ENCODE measurements at places on chromosomes 1 and 21.

DNA sequence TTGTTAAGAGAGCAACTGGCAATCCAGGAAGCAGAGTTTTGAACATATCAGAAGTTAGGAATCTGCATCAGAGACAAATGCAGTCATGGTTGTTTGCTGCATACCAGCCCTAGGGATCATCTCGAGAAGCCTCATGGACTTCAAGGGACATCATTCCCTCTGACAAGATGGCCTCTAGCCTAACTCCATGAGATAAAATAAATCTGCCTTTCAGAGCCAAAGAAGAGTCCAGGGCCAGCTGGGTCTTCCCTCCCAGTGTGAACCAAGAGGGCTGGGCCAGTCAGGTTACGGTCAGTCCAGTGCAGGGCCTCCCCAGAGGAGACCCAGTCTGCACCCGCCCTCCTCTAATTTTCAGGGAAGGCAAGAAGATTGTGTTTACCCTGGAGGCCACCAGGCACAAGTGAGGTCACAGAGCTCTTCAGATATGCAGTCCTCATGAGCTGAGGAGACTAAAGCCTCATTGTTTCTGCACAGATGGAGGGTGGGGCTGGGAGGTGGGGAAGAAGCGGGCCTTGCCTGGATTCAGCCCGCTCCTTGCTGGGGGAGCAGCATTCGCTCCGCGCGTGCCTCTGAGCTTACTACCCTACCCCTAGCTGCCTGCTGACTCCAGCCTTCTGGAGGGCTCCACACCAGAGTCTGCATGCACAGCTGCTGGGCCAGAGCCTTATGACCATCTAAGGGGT lies 52.8 kb downstream of the CAPN2 start:
- no peak for DNase-seq

DNA sequence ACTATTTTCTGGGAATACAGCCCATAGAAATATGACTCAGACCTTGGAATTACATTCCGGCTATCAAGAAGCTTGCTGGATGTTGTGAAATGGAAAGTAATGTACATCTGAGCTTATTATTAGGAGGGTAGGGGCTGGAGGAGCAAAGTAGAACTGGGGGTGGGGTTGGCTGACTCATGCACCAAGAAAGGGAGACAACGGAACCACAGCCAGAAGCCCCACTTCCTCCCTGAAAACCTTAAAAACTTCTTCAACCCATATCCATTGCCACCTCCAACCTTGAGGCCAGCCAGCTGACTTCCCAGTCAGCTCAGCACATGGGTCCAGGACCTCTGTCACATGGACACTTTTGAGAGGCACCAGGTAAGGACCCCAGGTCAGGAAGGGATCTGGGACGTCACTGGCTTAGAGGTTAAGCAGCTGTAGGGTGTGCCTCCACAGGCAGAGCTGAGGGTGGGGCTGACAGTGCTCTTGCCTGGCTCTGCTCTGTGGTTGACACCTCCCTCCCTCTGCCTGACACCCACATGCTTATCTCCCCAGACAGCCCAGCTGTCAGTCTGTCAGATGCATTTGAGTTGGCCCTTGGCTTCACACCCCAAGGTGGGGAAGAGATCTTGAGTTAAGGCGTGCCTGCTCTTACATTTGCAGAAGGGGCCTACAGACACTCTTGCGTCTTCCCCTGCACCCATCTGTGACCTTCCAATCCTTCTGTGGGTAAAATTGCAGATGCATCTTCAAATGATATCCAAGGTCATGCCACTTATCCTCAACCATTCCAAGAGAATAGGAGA lies 5.7 kb upstream of the ZNF683 start:
- peak; percentile 57 for DNase-seq

DNA sequence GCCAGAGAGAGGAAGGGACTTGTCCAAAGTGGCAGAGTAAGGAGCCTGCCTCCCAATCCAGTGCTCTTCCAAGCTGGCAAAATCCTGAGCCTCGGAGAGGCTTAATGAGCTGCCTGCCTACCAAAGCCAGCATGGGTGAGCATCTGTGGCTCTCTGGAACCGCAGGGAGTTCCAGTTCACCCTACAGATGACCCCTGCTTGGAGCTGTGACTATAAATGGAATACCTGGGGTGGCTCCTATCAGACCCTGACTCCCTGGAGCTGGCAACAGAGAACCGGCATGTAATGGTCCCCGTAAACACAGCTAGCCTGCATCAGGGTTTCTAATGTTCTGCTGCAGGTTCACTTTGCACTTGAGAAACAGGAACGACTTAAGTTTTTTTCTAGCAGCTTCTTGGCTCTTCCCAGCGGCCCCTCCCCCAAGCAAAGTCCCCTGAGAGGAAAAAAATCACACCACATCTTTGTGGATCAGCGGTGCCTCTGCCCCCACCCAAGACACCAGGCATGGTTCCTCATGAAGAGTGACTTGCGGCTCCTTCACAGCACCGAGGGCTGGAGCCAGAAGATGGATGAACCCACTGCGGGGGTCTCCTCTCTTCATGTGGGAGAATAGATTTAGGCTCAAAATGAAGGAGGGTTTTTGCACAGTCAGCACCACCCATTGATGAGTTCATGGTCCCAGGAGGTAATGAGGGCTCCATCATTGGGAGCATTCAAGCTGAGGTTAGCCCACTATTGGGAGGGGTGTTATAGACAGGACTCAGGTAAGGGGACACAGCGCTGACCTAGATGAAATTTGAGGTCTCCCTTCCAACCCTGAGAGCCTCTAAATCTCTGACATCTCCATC lies 79.0 kb downstream of the SYT2 start:
- DNase-seq: no peak

DNA sequence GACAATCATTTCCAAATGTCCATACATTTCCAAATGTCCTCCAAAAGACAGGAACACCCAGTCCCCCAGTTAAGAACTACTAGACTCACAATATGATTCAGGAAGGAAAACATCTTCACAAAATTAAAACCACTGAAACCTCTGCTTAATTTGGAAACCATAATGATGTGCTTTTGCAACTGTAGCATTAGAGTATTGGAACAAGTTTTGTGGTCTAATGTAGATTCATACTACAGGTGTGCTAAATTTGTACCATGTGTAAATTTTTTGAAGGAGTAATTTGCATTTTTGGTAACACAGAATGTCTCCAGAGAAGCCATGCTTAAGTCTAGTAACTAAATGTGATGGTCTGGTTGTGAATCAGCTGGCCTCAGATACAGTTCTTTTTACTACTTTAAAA lies 129.6 kb downstream of the DPYD start:
- DNase-seq: no peak

- DNase-seq: no peak
Observed at GRCh38 chr1:107883562-107883961, 81.4 kb downstream of the VAV3 start.

GRCh38 chr1:114618606-114619005 lies 37.2 kb upstream of the BCAS2 start:
- DNase-seq: no peak

DNA sequence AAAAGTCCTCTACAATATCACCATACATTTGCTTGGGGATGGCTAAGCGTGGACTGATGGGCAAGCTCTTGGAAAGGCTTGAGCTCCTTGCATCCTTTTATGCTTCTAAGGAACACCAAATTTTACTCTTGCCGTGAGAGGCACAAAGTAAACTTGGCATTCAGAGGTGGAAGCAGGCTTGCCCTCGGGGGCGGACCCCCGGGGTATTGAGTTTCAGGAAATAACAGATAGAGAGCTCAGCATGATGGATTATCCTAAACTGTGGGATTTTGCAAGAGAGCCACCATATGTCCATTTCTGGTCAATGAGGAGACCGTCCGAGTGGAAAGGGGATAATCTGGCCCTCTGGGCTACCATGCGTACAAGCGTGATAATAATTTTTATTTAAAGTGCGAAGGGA lies 14.0 kb downstream of the IFI16 start:
- DNase-seq: no peak

- no peak for DNase-seq
Observed at GRCh38 chr1:55053265-55053954, 14.1 kb downstream of the PCSK9 start.

- no peak for DNase-seq
Observed at GRCh38 chr1:117857418-117857817, 72.0 kb downstream of the GDAP2 start.

DNA sequence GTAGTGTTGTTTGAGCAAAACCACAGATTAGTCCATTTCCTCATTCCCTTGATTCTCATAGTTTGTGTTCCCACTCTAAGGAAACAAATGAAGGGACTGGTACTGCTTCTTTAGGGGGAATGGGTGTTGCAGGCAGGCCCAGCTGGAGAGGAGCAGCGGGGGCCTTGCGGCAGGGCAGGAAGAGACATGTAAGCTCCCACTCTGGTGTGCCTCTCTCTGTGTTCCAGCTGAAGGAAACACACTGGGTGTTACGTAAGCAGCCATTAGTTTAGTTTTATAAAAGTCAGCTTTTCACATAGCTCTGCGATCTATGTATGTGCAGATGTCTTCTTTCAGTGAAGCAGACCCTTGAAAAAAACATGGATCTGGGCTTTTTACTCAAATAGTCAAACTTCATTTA lies 99.5 kb downstream of the CACHD1 start:
- DNase-seq: no peak

GRCh38 chr21:20283836-20284235 lies 714.4 kb upstream of the NCAM2 start:
- DNase-seq: no peak

- DNase-seq: no peak
Observed at GRCh38 chr1:38917337-38917736, 24.3 kb downstream of the RHBDL2 start.

DNA sequence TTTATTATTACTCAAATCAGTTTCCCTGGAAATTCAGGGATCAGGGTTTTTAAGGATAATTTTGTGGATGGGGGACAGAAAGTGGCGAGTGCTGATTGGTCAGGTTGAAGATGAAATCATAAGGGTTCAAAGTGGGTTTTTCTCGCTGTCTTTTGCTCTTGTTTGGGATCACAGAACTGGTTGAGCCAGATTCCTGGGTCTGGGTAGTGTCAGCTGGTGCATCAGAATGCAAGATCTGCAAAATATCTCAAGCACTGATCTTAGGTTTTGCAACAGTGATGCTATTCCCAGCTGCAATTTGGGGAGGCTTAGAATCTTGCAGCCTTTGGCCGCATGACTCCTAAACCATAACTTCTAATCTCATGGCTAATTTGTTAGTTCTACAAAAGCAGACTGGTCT lies 9.3 kb downstream of the CHI3L2 start:
- DNase-seq: no peak

DNA sequence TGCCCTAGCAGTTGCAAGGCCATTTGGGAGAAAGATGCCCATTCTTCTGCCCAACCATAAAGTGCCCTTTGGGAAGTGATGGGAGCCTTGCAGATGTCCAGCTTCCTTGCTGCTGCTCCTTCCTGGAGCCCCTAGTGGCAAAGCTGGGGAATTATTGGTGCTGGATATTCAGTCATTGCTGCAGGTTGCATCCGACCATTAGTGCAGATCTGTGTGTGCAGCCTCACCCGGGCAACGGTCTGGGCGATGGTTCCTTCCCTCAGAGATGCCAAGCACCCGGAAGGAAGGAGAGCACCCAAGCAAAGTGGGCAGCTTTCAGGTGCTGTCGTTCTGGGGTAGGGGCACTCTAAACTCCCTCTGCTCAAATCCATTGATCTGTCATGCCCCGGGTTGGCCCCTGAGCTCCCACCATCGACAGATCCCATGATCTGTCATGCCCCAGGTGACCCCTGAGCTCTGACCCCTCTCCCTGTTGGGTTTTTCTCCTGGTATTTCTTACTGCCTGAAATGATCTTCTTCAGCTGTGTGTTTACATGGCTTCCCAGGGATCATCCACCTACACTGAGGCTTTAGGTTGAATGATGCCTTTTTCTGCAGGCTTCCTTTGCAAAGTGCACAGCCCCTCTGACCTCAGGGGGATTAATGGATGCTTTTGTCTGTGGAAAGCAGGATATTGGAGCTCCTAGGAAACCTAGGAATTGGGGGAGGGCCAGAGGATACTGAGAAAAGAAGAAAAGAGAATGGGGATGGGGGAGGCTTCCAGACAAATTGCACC lies 467.5 kb downstream of the PTPRU start:
- DNase-seq: no peak

Measured in activated naive CD4-positive, alpha-beta T cell (primary cell).